ENCODE measurements at places on chromosomes 1 and 21.

- no peak for DNase-seq
Observed at GRCh38 chr1:31207046-31207445, 32.6 kb downstream of the NKAIN1 start.

DNA sequence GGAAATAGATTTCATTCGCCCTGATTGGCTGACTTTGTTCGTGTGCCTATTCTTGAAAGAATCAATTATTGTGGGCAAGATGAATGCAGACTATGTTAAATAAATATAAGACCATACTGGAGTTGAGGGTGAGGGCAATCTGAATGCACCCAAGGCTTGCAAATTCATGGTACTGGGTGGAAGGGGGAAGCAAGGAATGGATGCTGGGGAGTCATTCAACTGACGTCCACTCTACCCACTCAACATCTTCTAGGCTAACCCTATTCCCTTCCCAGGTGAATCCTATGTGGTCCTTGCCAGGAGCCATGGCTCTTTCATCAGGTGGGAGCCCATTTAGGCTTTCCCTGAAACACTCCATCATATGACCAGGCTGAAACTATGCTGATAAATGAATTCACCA lies 5.7 kb upstream of the CYP4B1 start:
- no peak for DNase-seq

- no peak for DNase-seq
Observed at GRCh38 chr1:230216896-230217295, 149.9 kb downstream of the GALNT2 start.

- peak; percentile 90 for DNase-seq
Observed at GRCh38 chr1:67723620-67724019, 38.6 kb downstream of the GADD45A start.

GRCh38 chr1:70475023-70475422 lies 64.0 kb downstream of the CTH start:
- no peak for DNase-seq

Measured in kidney tubule cell (primary cell).